GM12878 (cell line): ENCODE measurements at places on chromosomes 4 and X. TPM values are rescaled to one million over a fixed set of nuclear protein-coding genes. Genes with fewer than 3 reads are reported as not detected.

DNA sequence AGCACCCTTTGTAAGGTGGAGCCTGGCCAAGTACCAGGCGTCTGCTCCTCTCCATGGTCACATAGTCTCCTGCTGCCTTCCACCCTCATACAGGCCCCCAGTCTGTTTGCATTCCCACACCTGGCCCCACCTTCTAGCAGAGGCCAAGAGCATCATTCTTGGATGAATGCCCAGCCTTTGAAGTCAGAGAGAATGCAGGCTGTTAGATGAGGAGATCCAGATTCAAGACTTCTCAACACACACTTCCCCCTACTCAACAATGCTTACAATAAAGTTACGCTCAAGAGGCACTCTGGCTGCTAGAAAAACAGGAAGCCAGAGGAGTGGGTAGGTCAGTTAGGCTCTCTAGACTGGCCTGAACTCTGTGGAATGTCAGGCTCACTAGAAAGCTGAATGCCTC is 43.3 kb downstream of the SHROOM4 start:
- DNase-seq: no peak

The RASSF6 gene
- polyA plus RNA-seq: 0.33 and 0.51 TPM in 2 replicates

DNA sequence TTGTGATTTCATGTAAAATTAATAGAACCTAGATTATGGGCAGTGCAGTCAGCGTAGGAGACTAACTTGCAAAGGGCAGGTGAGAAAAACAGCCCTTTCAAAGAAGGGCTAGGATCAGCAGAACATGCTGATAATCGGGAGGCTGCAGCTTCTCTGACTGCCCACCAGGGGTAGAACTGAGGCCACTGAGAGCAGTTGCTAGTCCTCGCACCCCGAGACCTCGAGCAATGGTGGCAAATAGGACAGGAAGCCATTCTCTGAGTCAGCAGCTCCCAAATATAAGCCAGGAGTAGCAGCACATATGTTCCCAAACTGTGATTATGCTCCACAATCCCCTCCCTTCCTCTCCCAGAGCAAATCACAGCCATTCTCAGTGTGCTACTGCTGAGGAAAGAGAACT is 186.5 kb downstream of the MSL3 start:
- DNase-seq: no peak

GRCh38 chr4:143411527-143412419 is 75.1 kb downstream of the GAB1 start:
- no peak for DNase-seq

The NEUROG2 gene
- polyA plus RNA-seq: 0.92 and 0.97 TPM in 2 replicates

DNA sequence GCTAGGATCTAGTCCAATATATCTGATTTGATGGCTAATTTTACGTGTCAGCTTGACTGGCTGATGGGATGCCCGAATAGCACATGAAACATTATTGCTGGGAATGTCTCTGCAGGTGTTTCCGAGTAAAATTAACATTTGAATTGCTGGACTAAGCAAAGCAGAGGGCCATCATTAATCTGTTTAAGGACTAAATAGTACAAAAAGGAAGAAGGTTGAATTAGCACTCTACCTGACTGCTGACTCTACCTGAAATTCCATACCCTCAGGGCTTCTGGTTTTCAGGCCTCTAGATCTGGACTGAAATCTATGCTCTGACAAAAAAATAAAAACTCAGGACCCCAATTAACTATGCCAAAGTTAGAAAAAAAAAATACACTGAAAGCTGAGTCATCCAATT is 1021.9 kb downstream of the FAM133A start:
- DNase-seq: no peak

The NSUN7 gene
- polyA plus RNA-seq: 0.17 TPM in 1 of 2 replicates, not detected in the other
